PC-9 (cell line): ENCODE measurements at places on chromosomes 2 and 18. TPM values are rescaled to one million over a fixed set of nuclear protein-coding genes. Genes with fewer than 3 reads are reported as not detected.

DNA sequence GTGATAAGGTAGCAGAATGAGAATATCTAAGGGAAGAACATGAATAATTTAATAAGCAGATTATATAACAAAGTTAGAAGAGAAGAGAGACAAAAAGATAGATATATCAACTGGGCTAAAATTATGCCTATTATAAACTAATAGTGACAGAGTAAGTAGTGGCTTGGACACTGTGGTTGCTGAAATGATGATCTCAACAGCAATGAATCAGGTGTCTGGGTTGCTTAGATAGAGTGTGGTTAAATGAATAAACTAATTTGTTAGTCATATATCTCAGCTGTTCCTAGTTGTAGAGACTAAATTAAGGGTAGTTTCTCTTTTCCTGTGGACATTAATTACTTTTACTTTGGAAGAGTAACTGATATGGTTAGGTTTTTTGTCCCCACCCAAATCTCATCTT lies 1485.4 kb upstream of the CELF4 start:
- no peak overlapping the region for H3K4me3 ChIP-seq
- H3K27me3 ChIP-seq: no peaks in the 10 kb centered on the region
- no peak for DNase-seq
- no peaks in the 10 kb centered on the region for H3K36me3 ChIP-seq
- H3K27ac ChIP-seq: no peak overlapping the region

- H3K4me3 ChIP-seq: peak overlapping the region; percentile 73
- H3K27ac ChIP-seq: no peak overlapping the region; the same call in 1 of the 2 replicates
- no peak for DNase-seq
- H3K36me3 ChIP-seq: peaks cover 27% of the 10 kb centered on the region; the same call in 1 of the 2 replicates
These were observed 4.5 kb downstream of the GPR39 start for GRCh38 chr2:132420816-132421805.

DNA sequence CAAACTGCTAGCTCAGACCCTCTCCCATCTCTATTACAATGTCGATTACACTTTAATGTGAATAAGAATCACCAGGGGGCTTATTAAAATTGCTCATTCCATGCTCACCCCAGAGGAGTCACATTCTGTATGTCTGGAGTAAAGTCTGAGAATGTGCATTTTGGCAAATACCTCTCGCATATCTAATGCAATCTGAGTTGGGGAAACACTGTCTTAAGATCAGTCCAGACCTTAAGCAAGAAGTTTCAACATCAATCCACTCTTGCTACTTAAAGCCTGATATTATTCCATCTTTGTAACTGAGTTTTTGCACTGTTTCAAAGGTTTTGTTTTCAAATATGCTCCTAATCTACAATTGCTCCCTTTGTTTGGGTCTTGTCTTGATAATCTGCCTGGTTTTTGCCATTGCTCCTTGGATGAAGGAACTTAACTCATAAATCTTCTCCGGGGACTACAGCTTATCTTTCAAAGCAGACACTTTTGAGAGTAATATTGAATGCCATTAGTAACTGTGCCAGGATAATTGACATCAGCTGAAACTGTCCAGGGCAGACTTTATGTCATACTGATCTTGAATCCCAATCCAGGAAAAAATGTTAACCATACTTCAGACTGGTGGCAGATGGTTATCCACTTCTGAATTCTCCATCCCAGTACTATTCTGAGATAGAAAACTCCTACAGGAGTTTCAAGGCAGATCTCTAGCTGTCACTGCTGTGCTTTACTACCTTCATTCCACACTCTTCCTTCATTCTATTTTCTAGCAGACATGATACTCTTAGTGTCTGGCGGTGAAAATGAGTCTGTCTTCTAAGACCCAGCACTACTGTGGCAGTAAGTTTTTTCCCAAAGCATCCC lies 200.9 kb downstream of the ERBB4 start:
- DNase-seq: no peak
- H3K4me1 ChIP-seq: no peaks in the 10 kb centered on the region
- H3K27me3 ChIP-seq: no peaks in the 10 kb centered on the region

The IL36G gene
- not detected in 2 replicates for total RNA-seq

The STARD6 gene
- total RNA-seq: not detected in 2 replicates

The KCNF1 gene
- total RNA-seq: 1.0 TPM in 2 replicates

The GULP1 gene
- total RNA-seq: 31.5 and 38.0 TPM in 2 replicates

The STAT4 gene
- total RNA-seq: 0.23 and 0.70 TPM in 2 replicates

The RFX8 gene
- not detected in 2 replicates for total RNA-seq

DNA sequence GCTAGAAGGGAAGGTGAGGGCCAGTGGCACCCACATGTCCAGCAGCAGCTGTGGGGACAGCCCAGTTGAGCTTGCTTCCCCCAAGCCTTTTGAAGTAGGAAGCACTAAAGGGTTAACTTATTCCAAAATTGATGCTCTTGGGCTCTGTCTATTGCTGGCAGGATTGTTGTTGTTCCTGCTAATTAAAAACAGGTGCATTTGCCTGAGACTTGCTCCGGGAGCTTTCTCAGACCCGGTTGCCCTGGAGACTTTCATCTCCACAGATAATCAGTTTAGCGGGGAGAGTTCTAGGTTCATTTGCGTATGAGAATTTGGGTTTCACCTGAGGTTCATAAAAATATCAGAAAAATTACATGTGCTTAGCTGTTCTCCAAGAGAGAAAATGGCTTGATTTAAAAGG lies 277.3 kb downstream of the LRATD1 start:
- no peaks in the 10 kb centered on the region for H3K36me3 ChIP-seq
- no peak for DNase-seq
- no peak overlapping the region for H3K4me3 ChIP-seq
- no peak overlapping the region for H3K27ac ChIP-seq
- H3K4me1 ChIP-seq: no peaks in the 10 kb centered on the region

The FASTKD2 gene
- 12.0 and 12.1 TPM in 2 replicates for total RNA-seq

The TUBB8B gene
- total RNA-seq: not detected in 2 replicates

DNA sequence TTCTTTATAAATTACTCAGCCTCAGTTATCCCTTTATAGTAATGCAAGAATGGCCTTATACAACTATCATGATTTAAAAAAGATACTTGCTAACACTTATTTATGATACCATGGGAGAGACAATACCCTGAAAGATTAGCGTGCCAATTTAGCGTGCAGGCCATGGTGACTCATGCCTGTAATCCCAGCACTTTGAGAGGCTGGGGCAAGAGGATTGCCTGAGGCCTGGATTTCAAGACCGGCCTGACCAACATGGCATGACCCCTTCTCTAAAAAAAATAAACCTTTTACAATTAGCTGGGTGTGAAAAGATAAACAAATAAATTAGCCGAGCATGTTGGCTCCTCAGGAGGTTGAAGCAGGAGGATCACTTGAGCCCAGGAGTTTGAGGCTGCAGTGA lies 493.4 kb upstream of the FSIP2 start:
- DNase-seq: no peak
- H3K36me3 ChIP-seq: no peaks in the 10 kb centered on the region
- no peak overlapping the region for H3K4me3 ChIP-seq
- no peak overlapping the region for H3K27ac ChIP-seq
- H3K4me1 ChIP-seq: no peaks in the 10 kb centered on the region

The SIX2 gene
- 10.2 and 11.9 TPM in 2 replicates for total RNA-seq

DNA sequence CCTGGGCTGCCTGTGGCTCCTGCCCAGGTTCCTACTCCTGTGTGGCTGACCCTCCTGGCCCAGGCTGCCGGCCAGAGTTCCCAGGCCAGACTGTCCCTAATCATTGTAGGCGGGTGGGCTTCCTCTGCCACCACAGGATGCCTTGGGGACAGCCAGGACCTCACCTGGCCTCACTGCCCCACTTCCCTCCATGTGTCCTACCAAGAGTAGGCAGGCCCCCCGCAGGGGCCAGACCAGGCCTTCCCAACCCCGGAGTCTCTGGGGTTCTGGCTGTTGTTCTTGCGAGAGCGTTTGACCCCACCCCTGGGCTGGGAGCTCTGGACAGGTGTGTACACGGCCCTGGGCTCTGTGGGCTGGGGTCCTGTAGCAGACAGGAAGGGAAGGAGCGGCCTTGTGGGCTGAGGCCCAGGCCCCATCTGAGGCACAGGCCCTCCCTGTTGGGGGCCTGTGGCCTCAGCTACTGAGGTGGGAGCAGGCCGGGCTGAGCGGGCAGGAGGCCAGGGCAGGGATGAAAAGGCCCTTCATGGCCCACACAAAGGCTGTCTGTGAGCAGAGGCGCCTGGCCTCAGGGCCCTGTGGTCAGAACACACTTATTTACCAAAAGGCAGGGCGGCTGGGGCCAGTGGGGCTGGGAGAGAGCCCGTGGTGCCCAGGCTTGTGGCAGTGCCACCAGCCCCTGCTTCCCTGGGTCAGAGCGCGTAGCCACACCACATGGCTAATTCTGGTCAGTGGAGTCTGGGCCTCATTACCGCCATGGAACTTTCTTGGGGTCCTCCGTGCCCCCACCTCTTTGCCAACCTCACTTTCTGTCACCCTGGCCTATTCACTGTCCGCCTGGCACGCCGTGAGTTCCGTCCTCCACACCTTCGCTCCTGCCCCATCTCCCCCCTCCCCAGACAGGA lies 2.0 kb downstream of the SNORC start:
- H3K4me3 ChIP-seq: no peak overlapping the region
- no peak overlapping the region for H3K27ac ChIP-seq
- no peaks in the 10 kb centered on the region for H3K4me1 ChIP-seq
- no peaks in the 10 kb centered on the region for H3K36me3 ChIP-seq
- DNase-seq: no peak
- H3K27me3 ChIP-seq: no peaks in the 10 kb centered on the region

The LIPG gene
- 22.7 and 30.9 TPM in 2 replicates for total RNA-seq

GRCh38 chr2:27569398-27569797 lies 13.4 kb upstream of the ZNF512 start:
- H3K4me3 ChIP-seq: no peak overlapping the region
- H3K27ac ChIP-seq: no peak overlapping the region
- no peaks in the 10 kb centered on the region for H3K36me3 ChIP-seq
- DNase-seq: no peak
- H3K27me3 ChIP-seq: no peaks in the 10 kb centered on the region

The ASPRV1 gene
- 0.30 and 0.48 TPM in 2 replicates for total RNA-seq

DNA sequence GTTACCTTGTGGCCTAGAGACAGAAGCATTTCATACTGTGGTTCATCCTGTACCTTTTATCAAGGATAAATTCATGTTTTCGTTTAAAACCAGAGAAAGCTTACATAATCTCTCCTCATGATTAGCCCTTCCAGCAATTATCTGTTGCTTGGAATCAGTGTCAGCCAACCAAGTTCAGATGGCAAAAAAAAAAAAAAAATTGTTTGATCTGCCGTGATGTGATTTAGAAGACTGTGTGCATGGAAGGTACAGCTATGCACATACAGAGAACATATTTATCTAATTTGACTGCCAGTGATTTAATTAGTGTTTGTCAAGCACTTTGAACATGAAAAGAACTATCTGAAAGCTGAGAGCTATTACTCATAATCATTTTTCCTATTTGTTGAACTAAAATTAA lies 180.9 kb downstream of the ZEB2 start:
- H3K4me1 ChIP-seq: no peaks in the 10 kb centered on the region

GRCh38 chr2:128801576-128801975 lies 482.9 kb upstream of the HS6ST1 start:
- no peaks in the 10 kb centered on the region for H3K4me1 ChIP-seq
- H3K4me3 ChIP-seq: no peak overlapping the region
- no peak overlapping the region for H3K27ac ChIP-seq
- peaks cover 39% of the 10 kb centered on the region for H3K27me3 ChIP-seq
- H3K36me3 ChIP-seq: no peaks in the 10 kb centered on the region
- DNase-seq: no peak

DNA sequence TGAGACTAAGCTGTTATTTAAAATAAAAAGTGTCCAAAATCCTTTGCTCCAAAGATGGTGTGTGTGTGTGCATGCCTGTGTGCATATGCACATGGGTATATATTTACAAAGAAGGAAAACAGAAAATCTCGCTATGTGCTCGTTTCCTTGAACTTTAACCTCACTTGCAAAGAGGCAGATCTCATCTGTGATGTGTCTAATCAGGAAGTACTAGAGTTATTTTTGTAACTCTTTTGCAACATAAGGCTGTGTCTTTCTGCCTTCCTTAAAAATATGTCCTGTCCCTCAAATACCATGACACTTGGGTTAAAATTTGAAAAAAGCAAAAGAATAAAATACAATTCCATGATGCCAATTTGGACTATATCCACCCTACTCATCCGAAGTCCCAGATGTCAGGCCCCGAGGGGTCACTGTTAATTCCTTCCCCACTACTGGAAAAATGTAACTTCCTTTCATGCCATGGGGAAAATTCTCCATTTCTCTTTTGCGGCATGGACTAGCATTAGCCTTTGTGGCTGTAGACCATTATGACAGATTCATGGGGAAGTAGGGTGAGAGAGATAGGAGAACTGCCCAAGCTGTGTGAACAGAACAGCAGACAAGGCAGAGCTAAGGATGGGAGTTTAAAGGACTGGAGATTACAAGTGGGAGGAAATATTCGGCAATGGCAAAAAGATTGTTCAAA lies 191.3 kb downstream of the MYO1B start:
- no peak for DNase-seq
- no peak overlapping the region for H3K4me3 ChIP-seq
- H3K27ac ChIP-seq: no peak overlapping the region

The VWA3B gene
- not detected in 2 replicates for total RNA-seq

DNA sequence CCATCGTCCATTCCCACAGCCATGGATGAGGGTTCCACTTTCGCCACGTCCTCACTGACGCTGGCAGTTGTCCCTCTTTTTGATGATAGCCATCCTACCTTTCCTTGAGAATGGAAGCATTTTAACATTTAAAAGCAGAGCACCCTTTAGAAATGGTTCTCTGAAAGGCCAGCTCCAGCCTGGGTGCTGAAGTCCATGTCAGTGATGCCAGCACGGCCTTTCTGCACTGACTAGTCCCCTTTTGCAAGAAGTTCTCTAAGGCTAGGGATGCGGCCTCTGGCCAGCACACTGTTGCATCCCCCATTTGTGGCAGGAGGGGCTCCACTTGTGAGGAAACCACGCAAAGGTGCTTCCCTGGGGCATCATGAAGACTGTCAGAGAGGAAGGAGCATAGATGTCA lies 203.5 kb downstream of the MGAT5 start:
- no peak overlapping the region for H3K4me3 ChIP-seq
- H3K27ac ChIP-seq: no peak overlapping the region
- DNase-seq: no peak
- no peaks in the 10 kb centered on the region for H3K36me3 ChIP-seq
- no peaks in the 10 kb centered on the region for H3K27me3 ChIP-seq

DNA sequence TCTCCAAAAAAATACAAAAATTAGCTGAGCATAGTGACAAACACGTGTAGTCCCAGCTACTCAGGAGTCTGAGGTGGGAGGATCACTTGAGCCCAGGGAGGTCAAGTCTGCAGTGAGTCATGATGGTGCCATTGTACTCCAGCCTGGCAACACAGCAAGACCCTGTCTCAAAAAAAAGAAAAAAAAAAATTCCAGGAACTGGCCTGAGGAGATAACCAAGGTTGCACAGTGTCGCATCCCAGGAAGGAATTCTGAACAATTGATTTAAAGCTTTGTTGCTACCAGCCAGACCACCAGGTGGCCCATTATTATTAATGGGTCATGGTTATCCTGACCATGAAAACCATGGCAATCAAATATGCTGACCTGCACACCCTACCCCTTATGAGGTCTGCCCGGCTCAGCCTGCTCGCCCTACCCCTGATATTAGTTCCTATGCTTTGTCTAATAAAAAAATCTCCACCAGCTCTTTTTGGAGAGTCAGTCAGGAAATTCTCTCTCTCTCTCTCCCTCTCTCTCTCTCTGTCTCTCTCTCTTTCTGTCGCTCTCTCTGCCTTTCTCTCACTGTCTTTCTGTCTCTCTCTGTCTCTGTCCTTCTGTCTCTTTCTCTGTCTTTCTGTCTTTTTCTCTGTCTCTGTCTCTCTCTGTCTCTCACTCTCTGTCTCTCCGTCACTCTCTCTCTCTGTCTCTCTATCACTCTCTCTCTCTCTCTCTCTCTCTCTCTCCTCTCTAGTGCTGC lies 73.7 kb downstream of the NCAPH start:
- H3K27me3 ChIP-seq: no peaks in the 10 kb centered on the region
- H3K27ac ChIP-seq: peak overlapping the region; percentile 35
- H3K36me3 ChIP-seq: no peaks in the 10 kb centered on the region
- DNase-seq: peak; percentile 76
- peaks cover 62% of the 10 kb centered on the region for H3K4me1 ChIP-seq
- no peak overlapping the region for H3K4me3 ChIP-seq
